Glomerular endothelial cell (primary cell): ENCODE measurements at places on chromosomes 3 and 15.

GRCh38 chr3:192022412-192022811 lies 561.4 kb downstream of the PYDC2 start:
- no peak for DNase-seq

DNA sequence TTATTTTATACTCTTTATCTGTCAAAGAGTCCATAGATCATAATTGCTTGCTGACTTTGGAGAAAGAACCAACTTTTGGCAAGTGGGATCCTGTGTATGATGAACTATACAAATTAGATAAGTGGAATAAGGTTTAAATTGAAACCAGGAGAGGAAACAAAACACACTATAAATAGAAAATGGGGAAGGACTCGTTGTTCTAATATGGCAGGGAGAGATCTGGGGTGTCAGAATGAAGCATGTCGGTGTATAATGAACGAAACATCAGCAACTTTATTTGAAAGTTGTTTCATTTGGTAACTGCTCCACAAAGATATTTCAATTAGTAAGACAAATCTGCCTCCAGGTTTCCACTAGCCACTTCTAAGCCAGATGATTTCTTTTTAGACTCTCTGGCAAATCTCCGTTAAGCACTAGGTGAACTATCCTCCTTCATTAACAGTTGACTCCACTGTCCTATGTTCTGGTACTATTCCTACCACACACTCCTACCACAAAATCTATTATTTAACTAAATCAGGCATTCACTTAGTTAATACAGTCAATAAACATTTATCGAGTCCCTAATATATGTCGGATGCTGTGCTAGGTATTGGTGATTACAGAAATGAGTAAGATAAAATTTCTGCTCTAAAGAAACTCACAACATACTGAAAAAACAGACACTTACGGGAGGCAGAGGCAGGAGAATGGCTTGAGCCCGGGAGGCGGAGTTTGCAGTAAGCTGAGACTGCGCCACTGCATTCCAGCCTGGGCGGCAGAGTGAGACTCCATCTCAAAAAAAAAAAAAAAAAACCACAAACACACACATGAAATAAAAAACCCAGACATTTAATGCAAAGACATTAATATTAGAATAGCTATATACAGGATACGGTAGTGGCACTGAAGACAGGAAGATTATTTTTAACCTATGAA lies 20.1 kb downstream of the SLC15A2 start:
- DNase-seq, result no peak

- DNase-seq, result no peak
Measured at GRCh38 chr3:8575364-8576104, 69.1 kb downstream of the SSUH2 start.

- no peak for DNase-seq
Measured at GRCh38 chr3:55742832-55743136, 255.7 kb upstream of the WNT5A start.

GRCh38 chr15:26049900-26050657 lies 187.0 kb upstream of the ATP10A start:
- no peak for DNase-seq

DNA sequence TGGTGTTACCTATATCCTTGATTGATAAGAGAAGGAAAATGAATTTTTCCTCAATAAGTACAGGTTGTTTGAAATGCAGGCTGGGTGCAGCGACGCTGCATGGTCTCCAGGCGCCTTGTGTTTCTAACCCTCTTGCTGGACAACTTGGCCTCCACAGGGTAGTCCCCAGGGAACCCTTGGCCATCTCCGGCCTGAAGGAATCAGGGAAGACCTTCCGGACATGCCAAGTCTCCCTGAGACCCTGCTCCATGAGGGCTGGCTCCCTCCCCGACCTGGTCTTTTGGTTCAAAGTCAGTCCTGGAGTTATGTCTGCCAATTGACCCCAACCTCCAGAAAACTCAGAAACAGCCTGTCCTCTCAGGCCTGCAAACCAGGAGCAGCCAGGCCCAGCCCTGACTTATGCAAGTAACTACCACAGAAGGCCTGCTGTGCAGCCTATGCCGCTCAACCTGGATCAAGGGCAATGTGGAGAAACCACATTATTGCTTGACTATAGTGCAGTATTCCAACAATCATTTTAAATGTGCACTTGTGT lies 98.3 kb downstream of the LIPC start:
- no peak for DNase-seq
